RKO (cell line): ENCODE measurements at places on chromosomes 3 and 15.

GRCh38 chr3:148943506-148944205 is 47.7 kb upstream of the GYG1 start:
- peak; percentile 95 for DNase-seq

- DNase-seq, result no peak
Measured at GRCh38 chr3:110227991-110228390, 843.6 kb upstream of the NECTIN3 start.

DNA sequence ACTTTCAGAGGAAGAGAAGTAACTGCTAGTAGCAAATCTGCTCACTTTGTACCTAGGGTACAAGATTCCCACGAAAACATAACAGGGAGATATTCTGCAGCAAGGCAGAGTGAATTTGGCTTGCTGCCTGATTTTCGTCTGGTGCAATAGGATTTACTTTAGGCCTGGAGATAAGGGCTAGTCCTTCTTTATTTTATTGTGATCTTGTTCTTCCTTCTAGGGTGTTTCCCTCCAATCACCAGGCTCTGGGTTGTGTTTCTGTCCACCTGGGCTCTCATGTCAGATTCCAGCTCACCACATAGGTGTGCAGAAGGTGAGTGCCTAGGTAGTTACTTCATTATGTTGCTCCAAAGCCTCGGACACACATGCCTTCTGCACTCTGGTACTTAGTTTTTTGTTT is 211.8 kb upstream of the RGMA start:
- no peak for DNase-seq

DNA sequence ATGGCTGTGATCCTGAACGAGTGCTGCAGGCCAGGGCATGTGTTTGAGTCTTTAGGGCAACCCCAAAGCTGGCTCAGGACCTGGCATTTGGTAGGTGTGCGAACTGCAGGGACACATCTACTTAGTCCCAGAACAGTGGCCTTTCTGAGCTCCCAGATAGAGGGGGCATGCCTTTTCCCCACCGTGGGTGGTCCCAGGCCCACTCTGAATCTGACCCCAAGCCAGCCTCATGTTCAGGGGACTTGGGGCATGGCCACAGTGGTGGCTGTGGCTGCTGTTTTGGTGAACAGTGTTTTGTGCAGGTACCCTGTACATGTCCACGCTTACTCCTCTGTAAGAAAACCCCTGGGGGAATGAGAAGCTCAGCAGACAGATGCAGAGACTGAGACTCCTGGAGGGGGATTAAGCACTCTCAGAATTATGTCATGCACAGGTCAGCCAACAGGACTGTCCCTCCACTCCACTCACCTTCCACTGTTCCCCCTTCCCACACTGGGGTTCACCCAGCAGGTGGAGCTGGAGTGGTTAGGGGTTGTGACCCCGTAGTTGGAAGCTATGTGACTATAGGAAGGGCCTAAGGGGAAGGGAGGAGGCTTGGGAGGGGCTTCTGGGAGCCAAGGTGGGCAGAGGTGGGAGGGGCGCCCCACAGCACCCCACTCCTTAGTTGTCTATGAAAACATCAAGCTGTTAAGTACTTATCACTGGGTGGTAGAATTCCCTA is 16.4 kb downstream of the ESYT3 start:
- DNase-seq, result no peak

DNA sequence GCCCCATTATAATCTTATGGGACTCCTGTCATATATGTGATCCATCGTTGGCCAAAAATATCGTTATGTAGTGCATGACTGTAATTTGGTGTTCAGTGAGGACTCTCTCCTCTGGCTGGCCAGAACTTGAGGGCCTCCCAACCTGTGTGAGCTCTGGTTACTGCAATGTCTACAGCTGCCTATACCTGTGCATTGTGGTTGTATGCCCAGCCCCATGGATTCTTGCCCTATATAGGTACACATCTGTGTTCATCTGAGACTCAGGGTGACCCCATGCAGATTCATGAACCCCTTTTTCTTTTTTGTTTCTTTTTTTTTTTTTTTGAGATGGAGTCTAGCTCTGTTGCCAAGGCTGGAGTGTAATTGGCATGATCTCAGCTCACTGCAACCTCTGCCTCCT is 32.6 kb upstream of the KLF13 start:
- no peak for DNase-seq

- no peak for DNase-seq
Measured at GRCh38 chr3:59290358-59290757, 240.5 kb upstream of the CFAP20DC start.
